ENCODE measurements at places on chromosomes 7 and 10. TPM values are rescaled to one million over a fixed set of nuclear protein-coding genes. Genes with fewer than 3 reads are reported as not detected.

Gene OR9A2
- not detected for total RNA-seq

Gene PPP1R17
- total RNA-seq, result not detected

Gene RHEB
- 72.6 TPM for total RNA-seq

Gene LARP4B
- total RNA-seq, result 28.6 TPM

Gene PPP1R9A
- total RNA-seq, result 2.6 TPM

Gene PVRIG
- not detected for total RNA-seq

All from uterine smooth muscle cell (primary cell).